HEK293T (cell line): ENCODE measurements at places on chromosomes 1 and 21.
A peak's percentile ranks its signal among the peaks of the same experiment; 100 is the strongest.

GRCh38 chr1:44377925-44378784 is 23.1 kb upstream of the ERI3 start:
- DNase-seq: peak; percentile 76

GRCh38 chr1:95382000-95382786 is 148.2 kb downstream of the RWDD3 start:
- DNase-seq: no peak

DNA sequence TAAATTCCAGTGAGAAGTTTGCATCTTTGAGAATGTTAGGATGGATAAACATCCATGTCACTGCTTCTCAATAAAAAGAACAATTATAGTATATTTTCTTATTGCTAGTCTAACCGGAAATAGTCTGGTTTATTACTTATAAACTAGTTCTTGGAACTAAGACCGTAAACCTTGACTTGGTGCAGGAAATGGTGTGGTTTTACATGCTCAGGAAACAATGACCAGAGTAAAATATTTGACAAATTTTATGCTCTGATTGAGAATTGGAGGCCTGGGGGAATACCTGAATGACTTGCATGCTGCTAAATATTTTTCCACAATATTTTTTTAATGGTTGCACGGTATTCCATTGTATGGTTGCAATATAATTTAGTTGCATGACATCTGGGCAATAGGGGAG is 76.3 kb downstream of the XCL2 start:
- no peak for DNase-seq

DNA sequence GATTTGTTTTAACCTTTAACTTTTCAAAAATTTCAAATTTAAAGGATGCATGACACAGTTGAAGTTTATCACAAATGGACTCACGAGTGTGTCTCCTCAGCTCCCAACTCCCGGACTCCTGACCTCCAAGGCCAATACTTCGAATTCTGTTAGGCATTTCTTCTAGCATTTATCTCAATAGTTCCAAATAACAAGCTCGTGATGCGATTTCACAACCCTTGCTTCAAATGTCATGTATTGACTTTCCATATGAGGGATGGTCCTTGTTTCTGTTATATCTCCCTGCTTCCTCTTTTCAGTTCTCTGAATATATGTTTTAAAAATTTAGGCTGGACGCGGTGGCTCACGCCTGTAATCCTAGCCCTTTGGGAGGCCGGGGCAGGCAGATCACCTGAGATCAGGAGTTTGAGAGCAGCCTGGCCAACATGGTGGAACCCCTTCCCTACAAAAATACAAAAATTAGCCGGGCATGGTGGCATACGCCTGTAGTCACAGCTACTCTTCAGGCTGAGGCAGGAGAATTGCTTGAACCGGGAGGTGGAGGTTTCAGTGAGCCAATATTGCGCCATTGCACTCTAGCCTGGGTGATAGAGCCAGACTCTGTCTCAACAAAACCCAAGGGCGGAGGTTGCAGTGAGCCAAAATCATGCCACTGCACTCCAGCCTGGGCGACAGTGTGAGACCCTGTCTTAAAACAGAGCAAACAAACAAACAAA is 52.0 kb upstream of the TINAGL1 start:
- DNase-seq: no peak

- no peak for DNase-seq
Measured at GRCh38 chr1:30185313-30185712, 538.1 kb downstream of the MATN1 start.

GRCh38 chr1:240613356-240614142 is 1.6 kb upstream of the GREM2 start:
- no peak for DNase-seq

DNA sequence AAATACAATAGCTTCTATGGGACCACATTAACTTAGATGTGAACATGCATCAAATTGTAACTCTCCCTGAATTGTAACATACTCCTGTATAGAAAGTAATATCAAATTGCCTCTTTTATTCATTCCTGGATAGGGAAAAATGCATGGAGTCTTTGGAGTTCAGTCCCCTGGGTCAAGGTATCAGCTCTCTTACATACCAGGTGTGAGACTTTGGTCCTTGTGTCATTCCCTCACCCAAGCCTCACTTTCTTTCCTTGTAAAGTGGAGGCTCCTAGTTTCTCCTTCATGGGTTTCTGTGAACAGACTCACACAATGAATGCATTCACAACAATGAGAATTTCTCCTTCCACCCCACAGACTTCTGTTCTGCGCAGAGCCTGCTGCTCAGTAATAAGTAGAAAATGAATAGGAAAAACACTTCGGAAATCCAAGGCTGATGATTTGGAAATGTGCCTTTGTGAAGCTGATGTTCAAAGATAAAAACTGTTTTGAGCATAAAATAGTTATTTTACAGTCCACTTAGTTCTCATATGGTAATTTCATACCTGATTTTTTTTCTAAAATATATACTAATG is 185.3 kb downstream of the AK5 start:
- no peak for DNase-seq

GRCh38 chr1:23588749-23589548 is 29.6 kb upstream of the ID3 start:
- no peak for DNase-seq

DNA sequence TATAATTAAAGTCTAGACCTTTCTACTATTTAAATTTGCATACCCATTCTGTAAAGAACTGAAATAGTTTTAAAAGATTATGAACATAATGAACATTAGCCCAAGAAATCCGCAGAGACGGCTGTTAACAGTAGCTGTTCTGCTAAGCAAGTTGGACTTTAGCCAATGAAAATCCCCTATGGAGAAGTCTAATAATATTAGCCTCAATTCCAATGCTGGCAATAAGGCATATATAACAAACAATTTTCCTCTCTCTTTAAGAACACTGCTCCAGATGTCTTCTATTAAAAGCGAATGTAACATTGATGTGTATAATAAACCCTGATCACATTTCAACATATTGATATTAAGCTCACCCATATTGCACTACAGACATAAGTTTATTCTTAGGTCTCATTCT is 221.3 kb upstream of the KCTD3 start:
- DNase-seq: no peak

DNA sequence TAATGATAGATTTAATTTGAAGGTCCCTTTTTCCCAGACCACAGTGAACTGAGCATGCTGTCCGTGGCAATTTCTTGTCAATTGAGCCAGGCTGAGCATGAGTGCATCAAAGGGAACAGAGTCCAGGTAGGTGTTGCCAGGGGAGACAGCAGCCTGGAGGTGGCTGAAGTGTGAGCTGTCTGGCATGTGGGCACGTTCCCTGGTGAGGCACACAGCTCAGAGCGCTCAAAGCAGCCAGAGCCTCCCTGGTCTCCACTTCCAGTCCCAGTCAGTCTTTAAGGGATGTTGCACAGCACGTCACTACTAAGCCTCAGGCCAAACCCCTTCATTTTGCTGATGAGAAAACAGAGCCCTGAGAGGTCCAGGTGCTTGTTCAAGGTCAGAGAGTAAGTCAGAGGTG is 251.4 kb downstream of the MATN1 start:
- no peak for DNase-seq

- DNase-seq: no peak
Measured at GRCh38 chr1:49694251-49694827, 329.4 kb downstream of the AGBL4 start.

DNA sequence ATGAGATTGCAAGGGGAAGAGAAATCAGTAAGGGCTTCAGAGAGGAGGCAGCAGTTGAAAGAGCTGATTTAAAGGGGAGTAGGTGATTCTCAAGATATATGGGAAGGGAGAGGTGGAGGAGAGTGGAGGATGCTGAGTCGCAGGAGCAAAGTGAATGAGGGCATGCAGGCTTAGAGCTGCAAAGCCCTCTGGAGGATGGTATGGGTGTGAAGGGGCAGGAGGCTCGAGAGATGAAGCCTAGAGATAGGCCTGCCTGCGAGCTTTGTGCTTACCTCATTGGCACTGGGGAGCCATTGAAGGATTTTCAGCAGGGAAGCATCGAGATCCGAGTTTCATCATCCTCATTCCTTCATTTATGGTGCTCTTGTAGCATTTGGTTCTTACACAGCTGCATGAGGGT is 15.8 kb upstream of the SH2D2A start:
- no peak for DNase-seq

DNA sequence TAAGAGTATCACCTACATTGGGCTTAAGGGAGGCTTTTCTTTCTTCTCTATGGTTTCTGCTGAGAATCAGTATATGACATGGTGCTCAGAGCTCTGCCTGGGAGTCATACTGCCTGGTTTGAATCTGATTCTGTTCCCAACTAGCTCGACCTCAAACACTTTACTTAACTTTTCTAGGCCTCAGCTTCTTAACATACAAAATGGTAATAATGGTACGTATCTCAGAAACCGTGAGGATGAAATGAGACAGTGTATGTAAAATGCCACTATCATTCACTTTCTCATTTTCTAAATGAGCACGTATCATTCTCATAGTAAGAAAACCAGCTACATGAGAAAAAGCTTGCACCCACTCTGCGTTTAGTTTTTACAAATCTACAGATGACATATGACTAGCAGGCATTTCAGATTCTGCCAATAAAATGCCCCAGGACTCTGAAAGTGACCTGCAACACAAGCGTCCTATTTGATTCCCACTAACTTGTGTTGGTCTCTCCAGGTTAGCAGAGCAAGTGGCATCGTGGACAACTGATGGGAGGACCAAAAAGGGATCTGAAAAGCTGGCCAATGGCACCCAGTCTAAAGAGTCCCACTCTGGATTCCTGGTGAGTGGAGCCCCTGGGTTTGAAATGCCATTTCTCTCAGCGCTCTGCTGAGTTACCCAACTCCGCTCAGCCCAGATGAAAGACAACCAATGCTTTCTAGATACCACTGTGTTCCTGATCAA is 6.1 kb downstream of the CTNNBIP1 start:
- no peak for DNase-seq

DNA sequence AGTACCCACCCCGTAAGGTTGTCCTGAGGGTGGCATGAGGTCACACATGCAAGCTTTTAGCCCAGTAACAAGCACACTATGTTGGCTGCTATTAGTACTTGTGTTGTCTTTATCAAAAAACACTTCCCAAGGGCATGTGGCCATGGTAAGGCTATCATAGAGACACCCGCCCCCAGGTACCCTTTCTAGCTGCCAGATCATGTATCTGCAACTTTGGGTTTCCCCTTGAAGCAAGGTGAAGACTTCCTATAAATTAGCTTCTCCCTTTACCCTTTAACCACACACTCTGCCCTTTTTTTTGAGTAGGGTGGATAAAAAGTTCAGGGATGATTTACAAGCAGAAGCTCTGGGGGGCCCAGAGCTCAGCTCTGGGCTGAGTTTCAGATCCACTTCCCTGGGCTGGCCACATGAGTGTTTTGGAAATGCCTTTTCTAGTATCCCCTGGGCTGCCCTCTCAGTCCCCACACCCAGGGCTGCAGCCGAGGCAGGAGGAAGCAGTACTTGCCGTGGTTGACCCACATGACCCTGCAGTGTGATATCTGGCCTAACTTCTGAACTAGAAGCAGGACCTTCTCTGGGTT is 2.0 kb downstream of the ZDHHC18 start:
- no peak for DNase-seq

- no peak for DNase-seq
Measured at GRCh38 chr1:172607145-172607544, 51.8 kb upstream of the FASLG start.

DNA sequence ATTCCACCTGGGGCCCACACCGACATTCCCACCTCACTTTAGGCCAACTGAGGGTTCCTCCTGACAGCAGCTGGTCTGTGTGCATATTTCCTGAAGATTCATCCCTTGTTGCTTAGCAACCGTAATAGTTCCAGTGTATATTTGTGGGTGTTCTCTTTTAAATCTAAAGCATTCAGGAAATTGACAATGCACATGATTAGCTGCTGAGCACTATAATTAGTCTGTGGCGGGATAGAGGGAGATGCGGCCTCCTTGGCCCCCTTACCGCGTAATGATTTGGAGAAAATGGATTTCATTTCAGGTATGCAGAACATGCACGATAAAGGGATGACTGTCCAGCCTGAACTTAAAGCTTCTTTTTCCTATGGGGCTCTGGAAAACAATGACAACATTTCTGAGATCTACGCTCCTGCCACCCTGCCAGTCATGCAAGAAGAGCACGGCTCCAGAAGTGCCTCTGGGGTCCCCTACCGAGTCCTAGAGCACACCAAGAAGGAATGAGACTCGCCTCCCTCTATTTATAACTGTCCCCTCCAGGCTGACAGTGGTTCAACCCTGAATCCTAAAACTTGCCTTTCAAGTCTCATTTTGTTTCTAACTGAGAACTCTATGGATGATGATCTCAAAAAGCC is 33.8 kb upstream of the RCAN3 start:
- no peak for DNase-seq

DNA sequence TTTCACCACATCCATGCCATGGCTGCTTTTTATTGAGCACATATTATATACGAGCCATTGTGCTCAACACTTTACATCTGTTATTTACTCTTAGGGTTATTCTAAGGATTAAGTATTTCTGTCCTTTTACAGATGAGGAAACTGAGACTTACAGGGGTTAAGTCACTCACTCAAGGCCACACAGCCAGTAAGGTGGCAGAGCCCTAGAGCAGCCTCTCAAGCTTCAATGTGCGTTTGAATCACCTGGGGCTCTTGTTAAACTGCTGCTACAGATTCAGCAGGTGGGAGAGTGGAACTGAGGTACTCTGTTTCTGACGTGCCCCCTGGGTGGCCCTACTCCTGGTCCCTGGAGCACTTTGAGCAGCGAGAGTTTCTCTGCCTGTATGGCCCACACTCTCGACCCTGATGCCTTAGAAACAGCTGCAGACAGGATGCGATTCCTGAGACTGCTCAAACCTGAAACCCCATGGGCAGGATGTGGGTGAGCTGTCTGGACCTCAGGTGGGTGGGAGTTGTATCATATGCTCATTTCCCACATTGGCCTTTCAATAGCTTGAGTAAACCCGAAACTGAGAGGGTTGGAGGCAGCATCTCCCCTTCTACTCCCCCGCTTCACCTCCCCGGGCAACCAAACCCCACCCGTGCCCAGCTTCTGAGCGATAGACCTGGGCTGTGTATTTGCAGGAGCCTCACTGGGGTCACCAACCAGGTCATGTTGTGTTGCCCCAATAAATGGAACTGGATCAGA is 59.3 kb downstream of the MAN1C1 start:
- no peak for DNase-seq

DNA sequence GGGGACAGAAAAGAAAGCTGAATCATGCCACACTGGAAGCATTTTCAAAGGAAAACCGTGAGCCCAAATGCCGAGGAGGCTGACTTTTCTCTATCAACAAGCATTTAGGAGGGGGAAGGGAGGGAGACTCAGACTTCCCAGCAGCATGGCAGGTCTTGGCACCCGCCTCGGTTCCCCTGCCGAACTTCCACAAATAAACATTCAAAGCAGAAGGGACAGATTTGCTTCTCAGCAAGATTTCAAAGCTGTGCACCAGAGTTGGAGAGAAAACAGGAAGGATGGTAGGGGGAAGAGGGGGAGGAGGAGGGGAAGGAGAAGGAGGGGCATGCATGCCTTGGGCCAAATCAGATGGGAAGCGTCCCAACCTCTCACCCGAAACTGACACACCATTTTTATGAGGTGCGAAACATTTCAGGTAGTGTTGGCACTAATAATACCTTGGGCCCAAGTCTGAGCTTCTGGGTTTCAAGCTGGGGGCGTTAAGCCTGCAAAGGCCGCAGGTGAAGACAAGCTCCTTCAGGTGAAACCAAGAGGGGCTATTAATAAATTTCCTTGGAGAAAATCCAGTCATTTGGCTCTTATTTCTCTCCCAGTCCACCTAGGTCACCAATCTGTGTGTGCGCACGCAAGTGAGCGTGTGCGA is 26.4 kb downstream of the ABCA4 start:
- DNase-seq: no peak

GRCh38 chr1:61626816-61627215 is 98.1 kb downstream of the TM2D1 start:
- DNase-seq: no peak
